ENCODE measurements at places on chromosomes 16 and 17. TPM values are rescaled to one million over a fixed set of nuclear protein-coding genes. Genes with fewer than 3 reads are reported as not detected.

Gene TPPP3
- 3.0 TPM for total RNA-seq

Gene CES3
- total RNA-seq = 0.95 TPM

DNA sequence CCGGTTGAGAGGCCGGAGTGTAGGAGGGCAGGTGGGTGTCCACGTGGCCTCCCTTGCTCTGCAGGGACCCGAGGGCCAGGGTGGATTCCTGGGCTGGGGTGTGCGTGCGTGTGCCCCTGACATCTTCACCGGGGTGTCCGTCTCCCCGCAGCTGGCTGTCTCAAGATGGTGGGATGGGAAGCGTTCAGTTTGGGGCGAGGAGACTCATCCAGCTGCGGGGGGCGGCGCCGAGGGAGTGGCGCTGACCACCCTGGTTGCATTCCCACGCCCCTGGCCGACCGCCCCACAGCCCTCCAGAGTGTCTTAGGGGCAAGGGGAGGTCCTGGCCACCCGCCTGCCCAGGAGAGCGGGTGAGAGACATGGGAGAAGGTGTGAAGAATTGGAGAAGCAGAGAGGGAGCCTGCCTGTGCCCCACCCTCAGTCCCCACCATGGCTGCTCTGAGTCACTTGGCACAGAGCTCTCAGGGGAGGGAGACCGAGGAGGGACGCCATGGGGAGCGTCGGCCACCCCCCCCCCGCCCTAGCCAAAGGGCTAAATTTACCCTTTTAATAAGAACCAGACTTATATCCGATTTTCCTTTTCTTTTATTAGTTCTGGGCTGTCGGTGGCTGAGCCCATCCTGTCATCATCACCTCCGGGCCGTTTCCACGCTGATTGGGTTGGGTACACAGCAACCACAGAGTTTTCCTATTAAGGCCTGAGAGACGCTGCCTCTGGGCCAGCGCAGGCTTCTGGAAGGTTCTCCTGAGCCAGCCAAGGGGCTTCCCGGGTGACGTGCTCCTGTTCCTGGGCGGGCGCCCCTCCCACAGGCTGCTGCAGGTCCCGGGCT is 22.0 kb downstream of the BAHCC1 start:
- no peak for DNase-seq

DNA sequence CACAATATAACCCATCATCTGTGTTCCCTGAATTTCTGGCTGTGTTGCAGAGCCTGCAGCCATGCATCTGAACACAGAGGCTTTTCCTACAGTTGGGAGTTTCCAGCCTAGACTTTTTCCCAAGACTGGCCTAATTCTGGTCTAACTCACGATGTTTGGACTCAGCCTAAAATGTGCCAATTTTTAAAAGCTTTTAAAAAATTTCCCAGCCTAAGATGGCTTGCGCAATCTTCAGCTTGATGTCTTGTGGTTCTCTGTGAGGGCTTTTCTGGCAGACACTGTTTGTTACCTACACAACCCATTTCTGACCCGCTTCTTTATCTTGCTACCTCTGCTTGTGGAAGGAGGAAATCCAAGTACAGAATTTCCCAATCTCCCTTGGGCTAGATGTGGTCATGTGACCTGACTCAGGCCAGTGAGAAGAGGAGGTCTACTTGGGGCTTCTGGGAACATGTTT is 72.7 kb upstream of the GAS7 start:
- DNase-seq = no peak

DNA sequence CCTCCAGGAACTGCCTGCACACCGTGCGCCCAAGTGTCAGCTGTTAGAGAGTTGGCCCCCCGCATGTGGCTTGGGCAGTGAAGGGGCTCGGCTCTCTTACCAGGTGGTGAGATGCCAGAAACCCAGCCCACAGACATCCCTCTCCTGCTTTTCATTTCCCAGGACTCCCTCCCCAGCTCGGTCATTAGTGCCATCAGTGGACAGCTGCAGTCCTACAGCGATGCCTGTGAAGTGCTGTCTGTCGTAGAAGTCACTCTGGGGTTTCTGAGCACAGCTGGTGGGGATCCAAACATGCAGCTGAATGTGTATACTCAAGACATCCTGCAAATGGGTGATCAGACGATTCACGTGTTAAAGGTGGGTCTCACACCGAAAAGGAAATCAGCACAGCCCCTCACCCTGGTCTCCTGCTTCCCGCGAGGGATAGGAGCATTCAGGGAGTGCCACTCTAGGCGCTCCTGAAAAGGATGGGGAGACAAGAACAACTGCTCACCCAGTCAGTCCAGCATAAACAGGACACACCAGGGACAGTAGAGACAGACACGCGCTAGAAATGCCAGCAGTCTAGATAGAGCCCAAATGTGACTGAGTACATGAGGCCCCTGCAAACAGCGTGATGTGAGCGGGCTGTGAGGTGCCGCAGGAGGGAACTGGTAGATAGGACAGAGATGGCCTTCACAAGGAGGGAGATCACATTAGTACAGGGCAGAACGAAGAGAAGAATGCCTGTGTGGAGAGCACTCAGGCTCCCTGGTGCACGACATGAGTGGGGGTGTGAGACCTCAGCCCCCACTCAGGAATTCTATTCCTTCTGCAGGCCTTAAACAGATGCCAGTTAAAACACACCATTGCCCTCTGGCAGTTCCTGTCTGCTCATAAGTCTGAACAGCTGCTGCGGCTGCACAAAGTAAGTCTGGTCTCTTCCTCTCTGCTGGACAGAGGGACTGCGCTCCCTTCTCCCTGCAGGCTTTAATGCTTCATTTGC is 25.7 kb upstream of the ENDOV start:
- no peak for DNase-seq

Gene C1QTNF1
- total RNA-seq = 0.20 TPM

DNA sequence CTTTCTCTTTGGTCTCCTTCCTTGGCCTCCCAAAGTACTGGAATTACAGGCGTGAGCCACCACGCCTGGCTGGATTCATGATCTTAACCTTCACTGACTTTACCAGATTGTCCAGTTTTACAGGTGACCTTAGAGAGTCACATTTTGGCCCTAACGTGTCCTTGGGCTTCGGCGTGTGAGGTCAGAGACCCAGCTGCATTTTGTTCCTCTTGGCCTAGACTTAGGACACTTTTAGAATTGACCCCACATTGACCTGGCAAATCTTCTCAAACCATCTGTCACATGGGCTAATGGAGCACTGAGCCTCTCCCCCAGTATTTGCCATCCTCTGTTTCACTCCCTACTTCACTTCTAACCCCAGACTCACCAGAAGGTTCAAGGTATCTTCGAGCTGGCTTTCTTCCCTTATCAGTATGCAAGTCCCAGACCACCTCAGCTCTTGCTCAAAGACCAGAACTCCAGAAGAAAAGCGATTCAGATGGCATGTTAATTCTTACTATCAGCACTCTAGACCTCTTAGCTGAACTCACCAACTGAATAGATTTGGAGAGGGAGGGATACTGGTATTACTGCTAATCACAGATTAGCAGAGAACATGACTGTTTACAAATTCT is 1.7 kb upstream of the CYTH1 start:
- no peak for DNase-seq

DNA sequence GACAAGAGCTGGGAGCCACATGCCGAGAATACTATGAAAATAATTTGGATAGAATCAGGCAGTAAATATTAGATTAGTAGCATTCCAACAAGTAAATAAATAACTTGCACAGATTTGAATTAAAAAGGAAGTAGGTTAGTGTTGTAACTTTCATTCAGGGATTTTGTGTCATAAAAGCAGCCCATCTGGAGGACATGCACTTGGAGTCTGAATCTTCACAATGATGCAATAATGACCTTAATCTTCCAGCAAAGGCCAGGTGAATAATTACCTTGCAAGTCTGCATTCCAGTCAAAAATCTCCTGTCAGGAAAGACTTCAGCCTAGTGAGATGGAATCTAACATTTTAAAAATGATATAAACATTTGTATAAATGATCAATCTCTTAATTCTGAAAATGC is 518.1 kb downstream of the KCNJ2 start:
- no peak for DNase-seq

GRCh38 chr17:29948448-29949215 is 7.2 kb downstream of the EFCAB5 start:
- no peak for DNase-seq

DNA sequence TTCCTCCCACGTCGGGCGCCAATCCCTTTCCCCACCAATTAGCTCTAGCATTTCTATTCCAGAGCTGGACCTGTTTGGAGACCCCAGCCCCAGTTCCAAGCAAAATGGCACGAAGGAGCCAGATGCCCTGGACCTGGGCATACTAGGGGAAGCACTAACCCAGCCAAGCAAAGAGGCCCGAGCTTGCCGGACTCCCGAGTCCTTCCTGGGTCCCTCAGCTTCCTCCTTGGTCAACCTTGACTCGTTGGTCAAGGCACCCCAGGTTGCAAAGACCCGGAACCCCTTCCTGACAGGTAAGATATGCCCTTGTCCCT is 5.6 kb upstream of the SPATA20 start:
- DNase-seq = no peak

DNA sequence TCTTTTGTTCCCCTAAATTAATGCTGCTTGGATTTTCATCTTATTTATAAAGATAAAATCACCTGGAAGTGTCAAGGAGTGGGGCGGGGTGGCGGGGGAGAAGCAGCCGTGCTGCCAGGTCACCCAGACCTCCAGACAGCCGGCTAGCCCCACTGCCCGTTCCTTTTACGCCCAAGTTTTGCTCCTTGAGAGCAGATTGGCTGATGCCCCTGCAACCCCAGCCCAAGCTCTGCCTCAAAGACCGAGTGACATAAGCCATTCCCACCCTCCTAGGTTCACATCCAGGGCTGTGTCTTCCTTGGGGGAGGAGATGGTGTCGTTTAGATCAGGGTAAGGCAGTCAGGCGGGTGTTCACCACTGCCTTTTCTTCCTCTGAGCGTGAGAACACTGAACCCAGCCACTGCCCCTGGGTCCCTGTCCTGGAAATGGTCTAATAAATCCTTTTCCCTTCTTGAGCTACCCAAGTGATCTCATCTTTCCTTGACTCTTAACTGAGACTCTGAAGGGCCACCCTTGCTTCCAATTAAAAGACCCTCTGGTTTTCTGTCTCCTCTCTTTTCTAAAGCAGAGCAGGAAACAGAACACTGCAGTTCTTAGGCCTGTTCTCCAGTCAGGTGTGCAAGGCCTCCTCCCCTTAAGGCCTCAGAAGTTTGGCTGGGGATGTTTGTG is 5.7 kb downstream of the PDF start:
- DNase-seq = no peak

- DNase-seq = peak; percentile 76
Observed at GRCh38 chr16:89534252-89534756, 26.1 kb downstream of the SPG7 start.

DNA sequence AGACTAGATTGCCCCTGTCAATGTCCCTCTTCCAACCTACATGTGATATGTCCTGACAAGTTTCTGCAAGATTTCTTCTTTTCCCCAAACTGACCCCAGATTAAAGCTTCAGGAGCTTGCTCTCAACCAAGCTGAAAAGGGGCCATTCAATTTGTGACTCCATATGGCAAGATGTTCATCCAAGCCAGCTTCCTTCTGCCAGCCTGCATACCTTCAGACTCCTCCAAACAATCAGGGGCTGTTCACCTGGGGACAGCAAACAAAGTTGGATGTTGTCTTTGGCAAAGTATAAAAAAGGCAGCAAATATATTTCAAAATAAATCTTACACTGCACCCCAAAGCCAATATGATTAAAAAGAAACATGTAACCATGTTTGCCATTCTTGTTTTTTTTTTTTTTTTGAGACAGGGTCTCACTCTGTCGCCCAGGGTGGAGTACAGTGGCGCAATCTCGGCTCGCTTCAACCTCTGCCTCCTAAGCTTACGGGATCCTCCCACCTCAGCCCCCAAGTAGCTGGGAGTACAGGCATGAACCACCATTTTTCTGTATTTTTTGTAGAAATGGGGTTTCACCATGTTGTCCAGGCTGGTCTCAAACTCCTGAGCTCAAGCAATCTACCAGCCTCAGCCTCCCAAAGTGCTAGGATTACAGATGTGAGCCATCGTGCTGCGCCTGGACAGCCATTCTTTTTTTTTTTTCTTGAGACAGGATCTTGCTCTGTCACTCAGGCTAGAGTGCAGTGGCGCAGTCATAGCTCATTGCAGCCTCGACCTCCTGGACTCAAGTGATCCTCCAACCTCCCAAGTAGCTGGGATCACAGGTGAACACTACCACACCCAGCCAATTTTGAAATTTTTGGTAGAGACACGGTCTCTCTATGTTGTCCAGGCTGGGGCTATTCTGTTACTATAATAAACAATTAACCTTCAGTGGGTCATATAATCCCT is 50.0 kb upstream of the AKAP1 start:
- DNase-seq = no peak

- no peak for DNase-seq
Observed at GRCh38 chr17:28746611-28747050, 2.8 kb downstream of the TRAF4 start.

Gene SDR42E2
- total RNA-seq = 0.93 TPM

DNA sequence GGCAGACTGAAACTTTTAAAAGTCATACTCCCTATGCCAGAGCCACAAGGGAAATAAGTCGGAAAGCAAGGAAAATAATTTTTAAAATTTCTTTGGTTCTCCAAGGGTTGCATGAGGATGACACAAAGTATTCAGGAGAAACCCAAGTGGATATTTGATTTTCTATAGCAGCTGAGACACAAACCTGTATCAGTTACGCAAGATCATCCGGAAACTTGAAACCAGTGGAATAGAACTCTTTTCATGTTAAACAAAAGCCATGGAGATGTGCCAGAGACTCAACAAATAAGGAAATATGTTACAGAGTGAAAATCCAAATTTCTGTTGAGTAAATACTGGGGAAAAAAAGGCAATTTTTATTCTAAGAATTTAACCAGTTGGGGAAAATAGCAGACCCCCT is 294.7 kb downstream of the KIF2B start:
- DNase-seq = no peak

Gene YBX2
- total RNA-seq = not detected

Gene BICDL2
- not detected for total RNA-seq

- no peak for DNase-seq
Observed at GRCh38 chr17:71480099-71480498, 640.7 kb upstream of the SOX9 start.

DNA sequence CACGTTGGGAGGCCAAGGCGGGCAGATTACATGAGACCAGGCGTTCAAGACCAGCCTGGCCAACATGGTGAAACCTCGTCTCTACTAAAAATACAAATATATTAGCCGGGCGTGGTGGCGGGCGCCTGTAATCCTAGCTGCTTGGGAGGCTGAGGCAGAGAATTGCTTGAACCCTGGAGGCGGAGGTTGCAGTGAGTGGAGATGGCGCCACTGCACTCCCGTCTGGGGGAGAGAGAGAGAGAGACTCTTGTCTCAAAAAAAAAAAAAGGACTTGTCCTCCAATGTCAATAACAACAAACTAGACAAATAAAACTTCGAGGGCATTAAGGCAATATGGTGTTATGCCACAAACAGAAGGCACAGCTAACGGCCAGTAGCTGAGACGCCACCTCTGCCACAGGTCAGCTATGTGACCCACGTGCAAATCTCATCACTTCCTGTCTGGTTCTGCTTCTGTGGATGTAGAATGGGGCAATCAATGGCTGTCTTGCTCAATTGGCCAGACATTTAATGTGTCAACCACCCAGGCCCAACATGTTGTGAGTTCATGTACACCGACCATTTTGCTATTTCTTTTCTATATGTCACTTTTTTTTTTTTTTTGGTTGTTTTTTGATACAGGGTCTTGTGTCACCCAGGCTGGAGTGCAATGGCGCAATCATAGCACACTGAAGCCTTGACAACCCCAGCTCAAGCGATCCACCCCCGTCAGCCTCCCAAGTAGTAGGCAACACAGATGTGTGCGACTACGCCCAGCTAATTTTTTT is 834 bp upstream of the TXNDC11 start:
- peak; percentile 59 for DNase-seq

GRCh38 chr17:16211590-16211989 is 3.7 kb downstream of the NCOR1 start:
- DNase-seq = no peak
